SK-N-SH (cell line): ENCODE measurements at places on chromosomes 4 and X.

DNA sequence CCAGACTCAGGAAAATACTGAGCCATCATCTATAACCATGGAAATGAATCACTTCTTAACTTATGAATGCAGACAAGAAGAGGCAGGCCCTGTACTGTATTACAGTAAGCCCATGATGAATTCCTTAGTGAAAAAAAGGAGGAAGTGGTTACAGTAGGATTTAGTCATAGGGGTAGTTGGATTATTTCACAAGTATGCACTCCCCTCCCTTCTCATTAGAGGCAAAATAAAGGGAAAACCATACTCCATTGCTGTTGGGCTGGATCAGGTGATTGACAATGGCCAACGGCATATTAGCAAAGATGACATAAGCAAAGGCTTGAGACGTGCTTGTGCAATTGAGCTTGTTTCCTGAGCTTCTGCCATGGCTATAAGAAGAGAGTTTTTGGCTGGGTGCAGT lies 181.1 kb upstream of the PRPS2 start:
- DNase-seq = no peak

GRCh38 chr4:55868581-55869090 lies 15.2 kb downstream of the EXOC1 start:
- DNase-seq = no peak

- no peak for DNase-seq
These were observed 27.3 kb downstream of the WDR1 start for GRCh38 chr4:10089346-10089745.

DNA sequence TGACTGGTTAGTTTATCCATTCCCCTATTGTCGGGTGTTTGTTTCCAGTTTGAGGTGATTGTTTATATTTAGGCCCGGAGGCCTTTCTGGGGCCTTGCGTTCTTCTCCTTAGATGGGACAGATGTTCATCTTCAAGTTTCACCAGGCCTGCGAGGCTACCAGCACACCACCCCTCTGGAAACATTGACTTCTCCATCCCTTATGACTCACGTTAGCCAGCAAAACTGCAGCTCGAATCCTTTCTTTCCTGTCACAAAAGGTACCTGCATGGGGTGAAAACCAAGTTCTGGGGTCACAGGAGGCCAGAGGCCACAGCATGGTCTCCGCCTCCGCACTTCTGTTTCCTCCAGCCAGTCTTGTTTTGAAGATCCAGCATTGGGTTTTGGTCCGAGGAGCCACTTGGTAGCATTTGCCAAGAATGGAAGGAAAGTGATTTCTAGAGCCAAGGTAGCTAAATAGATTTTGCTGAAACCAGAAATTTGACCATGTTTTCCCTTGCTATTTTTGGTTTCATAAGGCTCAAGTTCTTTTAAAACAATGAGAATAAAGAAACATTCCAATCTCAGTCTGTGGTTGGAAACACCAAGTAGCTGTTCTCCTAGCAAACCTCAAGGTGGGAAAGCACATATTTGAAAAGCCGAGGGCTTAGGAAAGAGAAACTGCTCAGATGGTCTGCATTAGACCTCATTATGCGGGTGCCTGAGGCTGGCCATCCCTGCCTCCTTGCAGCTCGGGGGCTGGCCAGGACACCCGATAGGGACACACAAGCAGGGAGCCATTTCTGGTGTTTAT lies 5.6 kb downstream of the NYX start:
- DNase-seq = no peak
